ENCODE measurements at places on chromosomes 6 and 20.

DNA sequence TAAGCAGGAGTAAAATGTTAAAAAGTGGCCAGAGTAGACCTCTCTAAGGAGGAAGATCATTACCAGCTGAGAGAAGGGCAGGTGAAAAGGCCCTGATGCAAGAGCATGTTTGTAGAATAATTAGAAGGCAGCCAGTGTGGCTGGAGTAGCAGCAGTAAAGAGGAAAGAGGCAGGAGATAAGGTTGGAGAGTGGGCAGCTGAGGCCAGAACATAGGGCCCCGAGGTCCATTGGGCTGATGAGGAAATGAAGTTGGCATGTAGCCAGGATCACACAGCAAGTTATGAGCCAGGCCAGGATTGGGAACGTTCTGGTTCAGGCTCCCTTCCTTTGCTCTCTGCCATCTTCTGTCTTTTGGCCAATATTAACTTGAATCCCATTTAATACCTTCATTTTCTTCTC lies 51.6 kb downstream of the RALY start:
- DNase-seq, result no peak

DNA sequence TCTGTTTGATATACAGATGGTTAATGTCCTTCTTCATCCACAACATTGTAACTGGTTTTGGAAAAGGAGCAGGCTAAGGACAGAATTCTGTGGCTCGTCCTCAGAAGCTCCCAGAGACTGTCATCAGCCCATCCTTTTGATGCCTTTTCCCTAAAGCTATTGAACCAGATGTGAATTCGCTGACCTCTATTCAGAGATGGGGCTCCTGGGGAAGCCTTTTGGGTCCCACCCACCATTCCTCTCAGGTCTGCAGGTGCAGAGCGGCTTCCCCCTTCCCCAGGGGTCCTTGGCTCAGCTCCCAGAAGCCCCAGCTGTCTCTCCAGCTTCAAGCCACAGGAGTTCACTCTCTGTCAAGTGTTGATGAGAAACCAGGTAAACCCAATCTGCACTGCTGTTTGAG lies 191.7 kb downstream of the SMOC2 start:
- DNase-seq, result no peak

GRCh38 chr6:29760328-29760727 lies 37.1 kb downstream of the HLA-F start:
- no peak for DNase-seq

GRCh38 chr6:70119218-70119835 lies 183.6 kb downstream of the COL9A1 start:
- no peak for DNase-seq

DNA sequence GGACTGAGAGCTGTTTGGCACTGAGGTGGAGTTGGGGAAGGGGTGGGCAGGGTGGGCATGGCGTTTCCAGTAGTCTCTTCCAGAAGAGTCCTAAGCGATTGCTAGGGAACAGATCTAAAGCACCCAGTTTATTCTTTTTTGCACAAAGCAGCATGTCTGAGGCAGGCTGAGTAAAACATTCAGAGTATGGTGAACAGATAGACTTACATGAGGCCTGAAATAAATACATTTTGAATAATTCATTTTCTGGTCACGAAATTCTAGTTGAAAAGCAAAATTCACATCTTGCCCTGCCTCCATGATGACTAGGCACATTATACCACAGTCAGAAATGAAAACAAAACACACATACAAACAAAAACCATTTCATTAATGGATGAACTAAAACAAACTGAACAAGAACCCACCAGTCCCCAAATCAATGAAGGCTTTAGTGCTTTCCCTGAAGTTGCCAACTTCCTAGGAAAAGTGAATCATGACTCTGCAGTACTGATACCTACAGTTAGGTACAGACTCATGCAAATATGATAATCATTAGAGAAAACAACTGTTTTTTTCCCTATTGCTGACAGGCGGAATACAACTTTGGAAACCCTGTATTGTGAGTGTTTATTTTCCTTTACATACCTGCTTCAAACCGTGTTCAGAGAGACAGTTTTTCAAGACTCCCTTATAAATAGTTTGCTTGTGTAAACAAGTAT lies 702.9 kb upstream of the POU3F2 start:
- DNase-seq, result no peak

Data from forelimb muscle (tissue), 1 donor.